ENCODE measurements at places on chromosomes 11 and 22. TPM values are rescaled to one million over a fixed set of nuclear protein-coding genes. Genes with fewer than 3 reads are reported as not detected.

Gene TEX12
- not detected for total RNA-seq

Gene VWCE
- 2.0 TPM for total RNA-seq

Gene UBQLN3
- total RNA-seq = under 0.01 TPM

Gene ROBO4
- total RNA-seq = 1.6 TPM

Gene RIMBP3B
- total RNA-seq = 0.82 TPM

Gene ANKK1
- not detected for total RNA-seq

Gene MS4A4A
- 2.0 TPM for total RNA-seq

Gene RBMXL2
- not detected for total RNA-seq

Data from frontal cortex (tissue), 4 donors.